ENCODE measurements at places on chromosomes 4 and X. TPM values are rescaled to one million over a fixed set of nuclear protein-coding genes. Genes with fewer than 3 reads are reported as not detected.

YTHDC1 gene
- 328 TPM for total RNA-seq

NR3C2 gene
- total RNA-seq: 16.1 TPM

DNA sequence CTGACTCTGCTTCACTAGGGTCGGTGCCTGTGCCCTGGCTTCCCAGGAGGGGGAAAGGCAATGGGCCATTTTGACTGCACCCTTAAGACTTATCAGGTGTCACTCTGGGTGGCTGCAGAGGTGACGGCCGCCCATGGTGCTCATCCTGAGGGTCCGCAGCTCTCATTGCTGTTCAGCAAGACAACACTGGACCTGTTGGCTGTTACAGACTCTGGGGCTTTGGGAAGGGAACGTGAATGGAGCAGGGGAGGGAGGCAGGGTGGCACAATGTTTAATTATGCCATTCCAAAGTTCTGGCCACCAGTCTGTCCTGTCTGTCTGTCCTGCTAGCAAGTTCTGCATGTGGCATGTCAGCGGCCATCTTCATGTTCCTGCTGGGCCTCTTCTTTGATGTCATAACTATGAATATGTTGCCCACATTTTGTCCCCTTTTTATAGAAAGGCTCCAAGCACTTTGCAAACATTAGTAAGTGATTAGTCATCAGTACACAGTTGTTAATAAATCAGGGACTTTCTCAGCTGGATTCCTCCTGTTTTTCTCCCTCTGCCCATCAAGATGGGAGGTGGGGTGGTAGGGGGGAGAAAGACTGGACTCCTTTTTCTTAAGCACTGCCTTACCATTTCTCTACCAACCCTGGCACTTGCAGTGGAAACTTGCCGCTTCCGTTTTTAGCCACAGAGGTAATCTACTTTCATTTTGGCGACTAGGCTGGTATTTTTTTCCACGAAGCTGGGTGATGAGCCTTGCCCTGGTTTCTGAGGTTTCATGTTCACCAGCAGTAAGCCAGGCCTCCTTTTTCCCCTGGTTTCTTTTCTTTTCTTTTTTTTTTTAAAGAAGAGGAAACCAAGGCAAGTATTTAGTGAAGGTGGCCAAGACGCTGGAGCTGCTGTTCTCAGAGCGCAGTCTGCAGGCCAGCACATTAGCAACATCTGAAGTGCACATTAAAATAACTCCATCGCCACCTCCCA lies 88.6 kb upstream of the TRIM2 start:
- H3K36me3 ChIP-seq: no peaks in the 10 kb centered on the region
- DNase-seq: peak; percentile 83
- peak overlapping the region; percentile 83 for H3K27ac ChIP-seq
- peak overlapping the region; percentile 63 for H3K4me3 ChIP-seq
- H3K4me1 ChIP-seq: peaks cover 41% of the 10 kb centered on the region
- no peaks in the 10 kb centered on the region for H3K27me3 ChIP-seq

DNA sequence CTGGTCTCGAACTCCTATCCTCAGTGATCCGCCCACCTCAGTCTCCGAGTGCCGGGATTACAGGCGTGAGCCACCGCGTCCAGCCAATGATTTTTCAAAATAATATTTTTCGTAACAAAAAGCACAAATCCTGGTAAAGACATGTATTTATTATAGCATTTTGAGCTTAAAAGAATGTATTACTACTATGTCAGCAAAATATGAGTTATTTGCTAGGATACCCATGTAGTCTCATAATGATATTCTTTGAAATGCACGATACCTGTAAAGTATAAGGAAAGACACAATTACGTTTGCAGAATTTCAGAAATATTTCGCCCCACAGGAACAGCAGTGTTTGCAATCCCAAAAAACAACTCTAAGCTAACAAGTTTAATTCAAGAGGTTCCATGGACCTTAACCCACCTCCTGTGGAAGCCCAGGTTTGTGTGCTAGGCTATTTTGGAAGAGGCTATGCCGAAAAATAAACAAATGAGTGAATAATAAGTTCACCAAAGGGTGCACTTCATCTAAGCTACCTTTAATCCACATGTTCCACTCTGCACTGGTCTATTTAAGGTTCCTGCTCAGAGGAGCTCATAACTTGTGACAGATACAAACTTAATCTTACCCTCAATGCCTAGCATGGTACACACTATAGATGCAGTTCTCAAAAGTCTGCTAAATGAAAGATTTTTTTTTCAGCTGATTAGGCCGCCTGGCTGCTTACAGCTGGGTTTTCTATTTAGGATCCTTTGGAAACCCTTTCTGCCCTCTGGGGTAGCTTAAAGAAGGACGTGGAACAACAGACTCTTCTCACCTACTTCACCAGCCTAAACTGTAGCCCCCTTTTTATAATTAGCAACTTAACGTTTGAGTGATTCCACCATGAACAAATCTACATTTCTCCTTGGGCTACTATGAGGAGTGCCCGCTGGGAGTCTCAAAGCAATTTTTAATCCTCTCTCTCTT lies 5.0 kb downstream of the FRYL start:
- no peak for DNase-seq
- no peak overlapping the region for H3K4me3 ChIP-seq
- no peak overlapping the region for H3K27ac ChIP-seq
- H3K27me3 ChIP-seq: no peaks in the 10 kb centered on the region
- peaks cover 56% of the 10 kb centered on the region for H3K4me1 ChIP-seq

GRCh38 chr4:93671093-93671492 lies 157.5 kb upstream of the ATOH1 start:
- H3K36me3 ChIP-seq: no peaks in the 10 kb centered on the region
- H3K27me3 ChIP-seq: no peaks in the 10 kb centered on the region
- no peak overlapping the region for H3K4me3 ChIP-seq
- DNase-seq: no peak

GRCh38 chr4:41006141-41006540 lies 208.2 kb downstream of the APBB2 start:
- H3K4me3 ChIP-seq: no peak overlapping the region
- no peak for DNase-seq
- H3K4me1 ChIP-seq: no peaks in the 10 kb centered on the region
- no peak overlapping the region for H3K27ac ChIP-seq
- H3K36me3 ChIP-seq: no peaks in the 10 kb centered on the region
- H3K27me3 ChIP-seq: peaks cover 3% of the 10 kb centered on the region

GRCh38 chr4:180932370-180933001 lies 1310.7 kb upstream of the TENM3 start:
- H3K4me3 ChIP-seq: no peak overlapping the region
- no peaks in the 10 kb centered on the region for H3K27me3 ChIP-seq
- no peak overlapping the region for H3K27ac ChIP-seq
- no peaks in the 10 kb centered on the region for H3K4me1 ChIP-seq
- no peaks in the 10 kb centered on the region for H3K36me3 ChIP-seq

- no peak for DNase-seq
- no peaks in the 10 kb centered on the region for H3K36me3 ChIP-seq
- no peaks in the 10 kb centered on the region for H3K27me3 ChIP-seq
- no peak overlapping the region for H3K4me3 ChIP-seq
- H3K27ac ChIP-seq: no peak overlapping the region
These were observed 188.6 kb upstream of the PPARGC1A start for GRCh38 chr4:24078347-24078962.

- H3K36me3 ChIP-seq: no peaks in the 10 kb centered on the region
- no peaks in the 10 kb centered on the region for H3K27me3 ChIP-seq
- H3K4me1 ChIP-seq: no peaks in the 10 kb centered on the region
- H3K27ac ChIP-seq: no peak overlapping the region
These were observed 94.9 kb upstream of the NDP start for GRCh38 chrX:44068043-44068442.

GRCh38 chrX:8191022-8191421 lies 20.0 kb upstream of the VCX2 start:
- no peak overlapping the region for H3K27ac ChIP-seq
- no peaks in the 10 kb centered on the region for H3K4me1 ChIP-seq
- no peak for DNase-seq

DNA sequence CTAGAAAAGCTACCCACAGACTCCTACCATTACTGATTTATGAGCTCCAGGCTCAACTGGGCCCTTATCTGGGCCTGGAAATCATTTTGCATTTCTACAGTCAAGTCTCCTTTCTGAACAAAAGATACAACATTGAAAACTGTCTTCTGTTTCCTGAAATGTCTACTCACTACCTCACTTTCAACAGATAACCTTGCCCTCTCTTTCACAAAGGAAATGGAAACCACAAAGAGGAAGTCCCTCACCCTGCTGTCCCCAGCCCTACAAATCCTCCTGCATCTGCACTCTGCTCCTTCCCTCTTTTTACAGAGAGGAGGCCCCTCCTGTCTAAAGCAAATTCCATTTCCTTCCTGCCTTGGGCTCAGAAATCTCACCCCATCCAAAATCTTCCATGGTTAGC lies 24.8 kb upstream of the CYBB start:
- peaks cover 29% of the 10 kb centered on the region for H3K4me1 ChIP-seq
- H3K27me3 ChIP-seq: no peaks in the 10 kb centered on the region
- H3K27ac ChIP-seq: peak overlapping the region; percentile 47

GRCh38 chrX:44596277-44596676 lies 53.6 kb upstream of the FUNDC1 start:
- H3K4me3 ChIP-seq: no peak overlapping the region
- no peak for DNase-seq
- H3K27ac ChIP-seq: no peak overlapping the region
- no peaks in the 10 kb centered on the region for H3K4me1 ChIP-seq
- no peaks in the 10 kb centered on the region for H3K27me3 ChIP-seq

DNA sequence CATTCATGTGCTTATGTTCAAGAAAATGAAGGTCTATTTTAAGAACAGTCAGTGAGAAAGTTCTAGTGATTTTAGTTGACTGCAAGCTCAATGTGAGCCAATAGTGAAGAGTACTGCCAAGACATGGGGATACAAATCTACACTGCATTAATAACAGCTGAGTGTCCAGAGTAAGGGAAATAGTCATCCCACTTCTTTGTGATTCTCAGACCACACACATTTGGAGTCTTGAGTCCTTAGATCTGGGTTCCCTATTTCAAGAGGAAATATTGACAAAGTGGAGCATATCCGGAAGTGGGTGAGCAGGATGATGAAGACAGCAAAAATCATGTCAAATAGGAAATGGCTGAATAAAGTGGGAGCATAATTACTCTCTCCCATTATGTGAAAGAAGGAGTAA lies 171.1 kb downstream of the LARP7 start:
- H3K4me1 ChIP-seq: no peaks in the 10 kb centered on the region
- no peak overlapping the region for H3K27ac ChIP-seq
- no peak overlapping the region for H3K4me3 ChIP-seq
- DNase-seq: no peak
- no peaks in the 10 kb centered on the region for H3K27me3 ChIP-seq
- H3K36me3 ChIP-seq: no peaks in the 10 kb centered on the region

Data from CD4-positive, CD25-positive, alpha-beta regulatory T cell (primary cell).